ENCODE measurements at places on chromosomes 6 and 20.

GRCh38 chr6:150250826-150251225, 108.0 kb downstream of the PPP1R14C start:
- no peak for DNase-seq
- H3K27ac ChIP-seq = no peak overlapping the region
- no peaks in the 10 kb centered on the region for H3K4me1 ChIP-seq
- H3K4me3 ChIP-seq = no peak overlapping the region
- H3K27me3 ChIP-seq = no peaks in the 10 kb centered on the region
- H3K36me3 ChIP-seq = no peaks in the 10 kb centered on the region

DNA sequence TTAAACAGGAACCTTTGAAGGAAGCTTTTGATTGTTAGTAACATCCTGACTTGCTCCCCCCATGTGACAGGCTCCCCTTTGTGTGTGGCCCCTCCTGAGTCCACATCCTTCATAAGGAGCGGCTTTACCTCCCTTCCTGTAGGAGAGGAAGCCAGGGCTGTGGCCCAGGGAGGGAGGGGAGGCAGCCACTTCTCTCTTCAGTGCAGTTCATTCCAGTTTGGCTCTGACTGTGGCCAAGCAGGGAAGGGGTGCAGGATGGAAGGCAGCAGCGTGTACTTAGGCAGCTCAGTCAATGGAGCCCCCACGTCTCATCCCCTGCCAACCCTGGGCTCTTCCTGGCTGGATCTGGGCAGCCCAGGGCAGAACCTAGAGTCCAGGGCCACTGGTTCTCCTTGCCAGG, 295.2 kb downstream of the QKI start:
- H3K27me3 ChIP-seq = no peaks in the 10 kb centered on the region
- no peaks in the 10 kb centered on the region for H3K36me3 ChIP-seq
- no peak for DNase-seq
- no peak overlapping the region for H3K27ac ChIP-seq

GRCh38 chr20:33145521-33145920, 22.4 kb upstream of the BPIFA2 start:
- H3K27me3 ChIP-seq = peaks cover 3% of the 10 kb centered on the region
- DNase-seq = no peak
- H3K4me1 ChIP-seq = no peaks in the 10 kb centered on the region
- H3K36me3 ChIP-seq = no peaks in the 10 kb centered on the region

GRCh38 chr20:33076662-33077372, 2.6 kb upstream of the BPIFB4 start:
- no peaks in the 10 kb centered on the region for H3K27me3 ChIP-seq
- no peak overlapping the region for H3K27ac ChIP-seq
- no peaks in the 10 kb centered on the region for H3K4me1 ChIP-seq

GRCh38 chr6:48743738-48744137, 632.7 kb upstream of the PTCHD4 start:
- H3K27ac ChIP-seq = no peak overlapping the region
- no peaks in the 10 kb centered on the region for H3K4me1 ChIP-seq
- DNase-seq = no peak
- H3K36me3 ChIP-seq = no peaks in the 10 kb centered on the region
- no peaks in the 10 kb centered on the region for H3K27me3 ChIP-seq

DNA sequence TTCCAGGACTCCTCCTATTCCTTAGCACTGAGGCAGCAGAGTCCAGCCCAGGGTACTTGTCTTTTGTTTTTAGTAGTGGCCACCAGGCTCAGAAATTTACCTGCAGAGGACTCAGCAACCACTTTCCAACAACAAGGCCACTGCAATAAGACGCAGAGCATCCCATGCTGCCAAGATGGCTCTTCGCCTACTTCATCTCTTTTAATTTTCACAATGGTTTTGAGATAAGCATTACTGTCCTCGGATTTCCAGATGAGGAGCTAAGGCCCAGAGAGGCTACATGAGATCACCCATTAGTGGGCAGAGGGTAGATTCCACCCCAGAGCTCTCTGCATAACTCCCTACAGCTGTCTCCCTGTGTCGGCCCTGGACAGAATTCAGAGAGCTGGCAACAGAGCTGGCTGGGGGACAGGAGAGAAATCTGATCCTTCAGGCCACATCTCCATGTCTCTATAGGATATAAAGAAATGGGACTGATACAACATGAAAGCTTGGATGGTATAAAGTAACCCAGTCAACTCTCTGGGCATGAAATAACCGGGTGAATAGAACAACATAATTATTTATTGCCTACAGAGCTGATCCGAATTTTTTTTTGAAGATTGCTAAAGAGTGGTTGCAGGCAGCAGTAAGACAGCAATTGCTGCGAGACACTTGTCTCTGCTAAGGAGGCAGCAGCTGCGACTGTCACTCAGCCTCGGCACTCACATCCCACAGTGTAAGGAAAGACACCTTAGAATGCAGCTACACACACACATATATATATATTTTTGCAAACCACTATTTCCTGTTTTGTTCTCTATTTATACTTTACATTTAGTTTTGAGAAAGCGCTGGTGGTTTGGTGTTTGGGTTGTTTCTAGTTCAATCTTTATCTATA, 37.2 kb downstream of the SCML4 start:
- H3K36me3 ChIP-seq = no peaks in the 10 kb centered on the region
- peak overlapping the region; percentile 50 for H3K27ac ChIP-seq
- H3K4me3 ChIP-seq = no peak overlapping the region
- no peaks in the 10 kb centered on the region for H3K27me3 ChIP-seq

GRCh38 chr6:113980937-113981554, 10.1 kb upstream of the HDAC2 start:
- peaks cover 3% of the 10 kb centered on the region for H3K4me1 ChIP-seq
- no peaks in the 10 kb centered on the region for H3K27me3 ChIP-seq
- no peaks in the 10 kb centered on the region for H3K36me3 ChIP-seq
- H3K27ac ChIP-seq = no peak overlapping the region
- DNase-seq = peak; percentile 35

GRCh38 chr6:106060167-106060566, 26.0 kb upstream of the PRDM1 start:
- no peaks in the 10 kb centered on the region for H3K27me3 ChIP-seq
- no peak overlapping the region for H3K4me3 ChIP-seq
- no peaks in the 10 kb centered on the region for H3K36me3 ChIP-seq

DNA sequence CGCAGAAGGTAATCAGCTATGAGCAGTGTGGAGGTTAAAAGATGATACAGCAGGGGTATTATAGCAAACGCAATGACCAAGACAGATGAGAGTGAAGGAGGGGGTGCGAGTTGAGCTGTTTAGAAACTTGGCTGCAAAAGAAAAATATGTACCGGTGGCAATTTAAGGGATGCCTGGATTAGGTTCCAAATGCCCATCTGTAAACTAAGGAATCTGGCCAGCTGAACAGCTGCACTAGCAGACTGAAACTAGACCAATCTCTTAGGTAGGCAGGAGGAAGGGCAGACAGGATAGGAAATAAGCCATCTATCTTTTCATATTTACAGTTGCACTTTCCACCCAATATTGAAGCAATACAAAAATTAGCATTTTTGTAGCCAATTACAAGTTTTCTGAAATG, 407.6 kb downstream of the HTR1B start:
- no peak for DNase-seq
- no peak overlapping the region for H3K4me3 ChIP-seq
- H3K27me3 ChIP-seq = no peaks in the 10 kb centered on the region
- H3K4me1 ChIP-seq = no peaks in the 10 kb centered on the region

DNA sequence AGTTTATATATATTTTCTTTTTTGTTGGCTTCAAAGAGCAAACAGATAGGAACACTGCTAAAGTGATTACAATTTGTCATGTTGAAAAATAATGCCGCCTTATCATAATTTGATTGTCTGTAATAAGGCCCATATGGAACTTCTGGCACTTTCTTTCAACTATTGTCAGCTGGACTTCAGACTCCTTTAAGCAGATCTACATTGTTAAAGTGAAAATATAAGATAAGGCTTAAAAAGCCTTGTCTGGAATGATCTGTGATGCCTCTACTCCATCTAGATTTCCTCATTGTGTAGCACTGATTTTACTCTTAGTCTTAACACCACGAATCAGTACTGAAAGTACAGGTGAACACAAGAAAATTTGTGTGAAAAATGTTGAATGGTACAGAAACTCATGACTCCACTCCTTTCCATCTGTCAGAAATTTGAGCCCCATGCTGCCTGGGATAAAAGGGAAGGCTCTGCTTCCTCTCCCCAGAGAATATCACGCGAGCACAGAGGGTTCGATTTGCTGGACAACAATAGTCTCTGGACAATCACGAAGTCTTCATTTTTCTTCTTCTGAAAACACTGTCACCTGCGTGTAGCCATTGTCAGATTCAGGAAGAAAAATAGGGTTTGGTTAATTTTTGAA, 56.0 kb downstream of the BCAS1 start:
- no peak overlapping the region for H3K4me3 ChIP-seq
- no peaks in the 10 kb centered on the region for H3K4me1 ChIP-seq
- H3K27me3 ChIP-seq = no peaks in the 10 kb centered on the region
- DNase-seq = no peak
- H3K27ac ChIP-seq = no peak overlapping the region

DNA sequence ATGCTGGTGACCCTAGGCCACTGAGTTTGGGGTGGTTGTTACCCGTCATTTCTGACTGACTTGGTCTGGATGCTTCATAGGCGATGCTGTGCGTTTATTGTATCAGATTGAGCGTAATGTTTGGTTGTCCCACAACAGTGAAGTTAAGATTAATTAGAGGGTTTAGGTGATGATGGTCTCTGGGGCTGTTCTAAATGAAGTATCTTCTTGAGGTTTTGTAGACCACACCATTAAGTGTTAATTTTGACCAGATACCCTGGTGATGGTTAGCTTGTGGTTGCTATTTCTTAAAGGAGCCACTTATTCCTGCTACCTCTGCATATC, 132.8 kb downstream of the ARID1B start:
- no peak overlapping the region for H3K27ac ChIP-seq
- no peak for DNase-seq
- no peak overlapping the region for H3K4me3 ChIP-seq
- no peaks in the 10 kb centered on the region for H3K27me3 ChIP-seq
- H3K4me1 ChIP-seq = peaks cover 9% of the 10 kb centered on the region

GRCh38 chr6:80437221-80437620, 330.8 kb downstream of the BCKDHB start:
- no peak overlapping the region for H3K4me3 ChIP-seq
- H3K4me1 ChIP-seq = no peaks in the 10 kb centered on the region
- H3K36me3 ChIP-seq = no peaks in the 10 kb centered on the region
- no peak for DNase-seq

GRCh38 chr6:151502499-151502898, 8.7 kb downstream of the CCDC170 start:
- no peak overlapping the region for H3K4me3 ChIP-seq
- no peaks in the 10 kb centered on the region for H3K4me1 ChIP-seq
- H3K27ac ChIP-seq = no peak overlapping the region
- H3K27me3 ChIP-seq = no peaks in the 10 kb centered on the region
- H3K36me3 ChIP-seq = no peaks in the 10 kb centered on the region

DNA sequence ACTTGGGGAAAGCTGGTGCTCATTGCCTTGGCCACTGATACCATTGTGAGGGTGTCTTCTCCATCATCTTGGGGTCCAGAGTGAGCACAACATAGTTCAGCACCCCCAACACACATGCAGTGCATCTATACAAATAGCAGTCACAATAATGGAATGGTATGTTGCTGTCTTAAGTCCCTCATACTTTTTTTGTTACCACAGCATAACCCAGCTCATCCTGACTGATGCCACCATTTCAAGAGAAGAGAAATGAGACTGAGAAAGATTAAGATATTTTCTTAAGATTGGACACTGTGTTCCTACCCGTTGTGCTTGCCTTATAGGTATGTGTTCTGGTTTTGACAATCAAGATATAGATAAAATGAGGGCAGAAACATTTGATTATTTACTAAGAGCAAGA, 15.6 kb downstream of the CST4 start:
- H3K36me3 ChIP-seq = no peaks in the 10 kb centered on the region
- no peak overlapping the region for H3K27ac ChIP-seq
- no peaks in the 10 kb centered on the region for H3K4me1 ChIP-seq
- no peak overlapping the region for H3K4me3 ChIP-seq

DNA sequence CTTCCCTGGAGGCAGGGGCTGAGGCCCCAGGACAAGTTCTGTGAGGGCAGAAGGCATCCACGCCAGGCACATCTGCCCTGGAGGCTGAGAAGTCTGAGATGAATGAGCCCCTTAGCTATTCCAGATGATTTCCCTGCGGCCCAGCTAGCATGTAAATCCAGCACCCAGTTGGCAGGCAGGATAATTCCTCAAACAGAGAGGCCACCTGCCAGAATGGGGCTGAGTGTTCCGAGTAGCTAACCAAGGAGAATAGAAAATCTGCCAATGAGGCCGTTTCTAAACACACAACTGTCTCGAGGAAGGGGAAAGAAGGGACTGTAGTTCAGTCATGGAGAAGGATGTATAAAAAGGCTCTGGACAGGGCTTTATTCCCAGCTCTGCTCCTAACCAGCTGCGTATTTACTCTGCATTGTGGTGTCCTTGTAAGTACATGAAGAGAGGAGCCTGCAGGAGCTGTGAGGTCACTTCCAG, 211.4 kb upstream of the CDYL start:
- no peak for DNase-seq
- no peaks in the 10 kb centered on the region for H3K36me3 ChIP-seq
- H3K4me3 ChIP-seq = no peak overlapping the region

- peaks cover 8% of the 10 kb centered on the region for H3K4me1 ChIP-seq
- H3K27me3 ChIP-seq = peaks cover 15% of the 10 kb centered on the region
- no peak overlapping the region for H3K4me3 ChIP-seq
- H3K27ac ChIP-seq = no peak overlapping the region
These were observed 13.3 kb downstream of the NKX2-2 start for GRCh38 chr20:21500599-21500998.

- DNase-seq = no peak
- H3K4me1 ChIP-seq = peaks cover 12% of the 10 kb centered on the region
- H3K4me3 ChIP-seq = no peak overlapping the region
- H3K36me3 ChIP-seq = no peaks in the 10 kb centered on the region
- H3K27ac ChIP-seq = no peak overlapping the region
- no peaks in the 10 kb centered on the region for H3K27me3 ChIP-seq
These were observed 571.2 kb downstream of the QKI start for GRCh38 chr6:163985710-163986109.

DNA sequence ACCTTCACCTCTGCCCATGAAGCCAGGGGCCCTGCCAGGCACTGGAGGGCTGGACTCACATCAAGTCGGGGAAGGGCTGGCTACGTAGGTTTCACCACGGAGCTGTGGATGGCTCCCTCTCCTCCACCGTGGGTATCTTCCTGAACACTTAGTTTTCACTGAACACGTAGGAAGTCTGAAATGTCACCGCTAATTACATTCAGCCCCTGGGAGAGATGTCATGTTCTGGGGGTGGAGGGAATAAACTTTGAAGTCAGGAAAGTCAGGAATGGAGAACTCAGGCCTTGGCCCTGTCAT, 6.5 kb downstream of the LHFPL5 start:
- H3K36me3 ChIP-seq = no peaks in the 10 kb centered on the region
- H3K4me1 ChIP-seq = no peaks in the 10 kb centered on the region
- no peak overlapping the region for H3K27ac ChIP-seq
- H3K27me3 ChIP-seq = peaks cover 2% of the 10 kb centered on the region

DNA sequence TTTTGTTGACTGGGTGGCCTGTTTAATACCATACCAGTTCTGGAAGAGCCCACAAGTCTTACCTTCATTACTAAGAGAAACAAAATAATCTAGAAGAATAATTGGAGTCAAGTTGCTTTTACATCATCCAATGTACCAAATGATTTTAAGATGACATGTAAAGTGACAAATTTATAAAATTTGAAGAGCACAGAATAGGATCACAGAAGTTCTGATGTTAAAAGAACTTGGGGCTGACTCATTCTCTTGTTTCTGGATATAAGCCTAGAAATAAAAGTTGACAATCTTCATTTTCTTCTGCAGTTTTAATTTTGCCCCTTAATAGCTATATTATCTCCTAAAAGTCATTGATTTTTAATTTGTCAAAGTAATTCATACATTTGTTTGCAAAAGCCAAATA, 317.5 kb upstream of the MARCKS start:
- no peak overlapping the region for H3K27ac ChIP-seq
- no peaks in the 10 kb centered on the region for H3K27me3 ChIP-seq
- H3K4me3 ChIP-seq = no peak overlapping the region
- no peaks in the 10 kb centered on the region for H3K36me3 ChIP-seq
- DNase-seq = no peak
- H3K4me1 ChIP-seq = no peaks in the 10 kb centered on the region

Measured in natural killer cell (primary cell).